ENCODE measurements at places on chromosomes 7 and 10.

- DNase-seq: no peak
Measured at GRCh38 chr7:17212188-17212587, 86.3 kb upstream of the AHR start.

DNA sequence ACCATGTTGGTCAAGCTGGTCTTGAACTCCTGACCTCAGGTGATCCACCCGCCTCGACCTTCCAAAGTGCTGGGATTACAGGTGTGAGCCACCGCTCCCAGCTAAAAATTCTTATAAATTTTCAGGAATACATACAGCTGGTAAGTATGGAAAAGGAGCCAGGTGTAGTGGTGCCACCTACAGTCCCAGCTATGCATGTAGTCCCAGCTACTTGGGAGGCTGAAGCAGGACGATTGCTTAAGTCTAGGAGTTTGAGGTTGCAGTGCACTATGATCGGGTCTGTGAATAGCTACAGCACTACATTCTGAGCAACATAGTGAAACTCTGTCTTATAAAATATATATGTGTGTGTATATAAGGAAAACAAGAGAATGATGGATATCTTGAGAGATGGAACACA, 19.0 kb downstream of the LDB1 start:
- no peak for DNase-seq

GRCh38 chr10:70191972-70192305, 21.6 kb upstream of the SAR1A start:
- DNase-seq: no peak

GRCh38 chr10:6916601-6917000, 336.5 kb upstream of the PRKCQ start:
- no peak for DNase-seq

DNA sequence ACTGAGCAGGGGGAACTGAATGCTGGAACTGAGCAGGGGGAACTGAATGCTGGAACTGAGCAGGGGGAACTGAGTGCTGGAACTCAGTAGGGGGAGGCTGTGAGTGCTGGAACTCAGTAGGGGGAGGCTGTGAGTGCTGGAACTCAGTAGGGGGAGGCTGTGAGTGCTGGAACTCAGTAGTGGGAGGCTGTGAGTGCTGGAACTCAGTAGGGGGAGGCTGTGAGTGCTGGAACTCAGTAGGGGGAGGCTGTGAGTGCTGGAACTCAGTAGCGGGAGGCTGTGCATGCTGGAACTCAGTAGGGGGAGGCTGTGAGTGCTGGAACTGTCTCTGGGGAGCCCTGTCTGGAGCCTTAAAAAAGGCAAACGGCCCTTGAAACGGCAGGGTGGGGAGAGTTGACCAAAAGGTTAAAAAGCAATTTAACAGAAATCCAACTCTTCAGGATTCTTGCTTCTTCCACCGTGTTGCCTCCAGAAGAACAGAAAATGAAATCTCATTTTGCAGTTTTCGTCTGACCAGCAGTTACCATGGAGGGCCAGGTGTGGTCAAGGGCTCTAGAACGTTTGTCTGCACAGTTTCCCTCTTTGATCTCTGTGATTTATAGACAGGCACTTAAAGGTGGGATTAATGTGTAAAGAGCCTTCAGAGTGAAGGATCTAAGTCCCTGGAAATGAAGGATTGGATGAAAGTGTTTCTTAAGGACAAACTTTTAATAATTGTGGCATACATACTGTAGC, 19.1 kb downstream of the DOCK1 start:
- no peak for DNase-seq

GRCh38 chr7:103063895-103064294, 10.7 kb downstream of the FBXL13 start:
- no peak for DNase-seq

DNA sequence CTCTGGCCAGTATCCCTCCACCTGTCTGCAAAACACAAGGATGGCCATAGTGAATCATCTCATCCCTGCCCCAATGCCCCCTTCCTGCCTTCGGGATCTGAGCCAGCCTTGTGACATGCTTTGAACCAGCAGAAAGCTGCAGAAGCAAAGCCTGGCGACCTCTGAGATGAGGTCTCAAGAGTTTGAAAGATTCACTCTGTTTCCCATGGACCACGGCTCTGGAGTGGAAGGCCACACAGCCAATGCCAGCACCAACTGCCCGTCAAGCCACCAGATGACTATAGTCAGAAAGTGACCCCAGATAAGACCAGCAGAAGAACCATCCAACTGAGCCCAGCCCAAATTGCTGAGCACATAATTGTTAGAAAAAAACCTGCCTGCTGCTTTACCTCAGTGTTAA, 193.9 kb upstream of the PPP2R2D start:
- no peak for DNase-seq

Data from stimulated activated CD4-positive, alpha-beta T cell treated with anti-CD3 and anti-CD28 coated beads, Interleukin-2, amount 100 ng/mL, for 48 hours (primary cell).